ENCODE measurements at places on chromosomes 1 and 21. TPM values are rescaled to one million over a fixed set of nuclear protein-coding genes. Genes with fewer than 3 reads are reported as not detected.

Gene PLA2G2A
- polyA plus RNA-seq = 1.3 TPM

Gene ADAMTS1
- 6.1 TPM for polyA plus RNA-seq

Gene C2CD2
- polyA plus RNA-seq = 4.5 TPM

Gene OR2M7
- polyA plus RNA-seq = not detected

Gene KMO
- polyA plus RNA-seq = 0.05 TPM

Gene IFNLR1
- 6.2 TPM for polyA plus RNA-seq

Gene NBPF3
- 3.7 TPM for polyA plus RNA-seq

Gene HPDL
- 39.6 TPM for polyA plus RNA-seq

GRCh38 chr1:7922301-7922700, 18.3 kb downstream of the TNFRSF9 start:
- DNase-seq = no peak

GRCh38 chr1:190633488-190633887, 155.8 kb upstream of the BRINP3 start:
- DNase-seq = peak; percentile 63

DNA sequence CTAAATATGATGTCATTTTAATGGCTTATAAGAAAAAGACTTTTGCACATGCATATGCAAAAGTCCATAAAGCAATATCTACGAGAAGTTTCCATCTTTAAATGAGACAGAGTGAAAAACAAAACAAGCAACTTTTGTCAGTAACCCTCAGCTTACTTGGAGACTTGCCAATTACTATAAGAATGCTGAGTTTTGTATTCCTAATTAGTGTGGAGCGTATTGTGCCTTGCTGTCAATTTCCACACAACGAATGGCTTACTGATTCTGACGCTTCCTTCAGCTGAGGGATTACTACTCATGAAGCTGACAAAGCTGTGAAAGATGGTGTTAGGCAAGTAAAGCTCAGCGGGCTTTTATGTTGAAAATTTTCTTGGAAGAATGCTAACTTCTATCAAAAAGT, 440.4 kb upstream of the ADAMTS5 start:
- no peak for DNase-seq

GRCh38 chr1:77565321-77565720, 117.1 kb downstream of the ZZZ3 start:
- DNase-seq = no peak

DNA sequence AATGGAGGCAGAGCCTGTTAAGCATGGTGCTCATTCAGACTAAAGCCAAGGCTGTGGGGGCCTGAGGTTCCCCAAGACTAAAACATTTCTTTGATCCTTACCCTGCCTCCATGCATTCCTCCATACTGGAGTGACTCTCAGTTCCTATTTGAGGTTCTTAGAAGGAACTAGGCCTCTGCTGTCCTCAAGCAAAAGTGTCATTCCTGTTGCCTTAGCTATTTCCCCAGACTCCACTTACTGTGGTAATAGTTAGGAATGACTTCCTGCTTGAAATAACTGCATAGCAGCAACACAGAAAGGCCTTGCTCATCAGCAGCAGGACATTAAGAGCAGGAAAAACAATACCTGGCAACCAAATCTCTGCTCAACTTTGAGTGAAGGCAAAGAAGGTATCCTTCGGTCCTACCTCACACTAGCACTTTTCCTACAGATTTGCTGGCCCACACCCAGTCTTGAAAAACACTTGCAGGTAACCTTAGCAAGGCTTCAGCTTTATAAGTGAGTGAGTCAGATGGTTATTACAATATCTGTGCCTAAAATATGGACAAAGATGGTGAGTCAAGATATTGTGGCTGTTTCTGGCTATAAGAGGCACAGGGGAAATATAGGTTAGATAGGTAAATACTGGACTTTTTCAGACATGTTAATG, 14.8 kb downstream of the LRRC41 start:
- DNase-seq = peak; percentile 17

DNA sequence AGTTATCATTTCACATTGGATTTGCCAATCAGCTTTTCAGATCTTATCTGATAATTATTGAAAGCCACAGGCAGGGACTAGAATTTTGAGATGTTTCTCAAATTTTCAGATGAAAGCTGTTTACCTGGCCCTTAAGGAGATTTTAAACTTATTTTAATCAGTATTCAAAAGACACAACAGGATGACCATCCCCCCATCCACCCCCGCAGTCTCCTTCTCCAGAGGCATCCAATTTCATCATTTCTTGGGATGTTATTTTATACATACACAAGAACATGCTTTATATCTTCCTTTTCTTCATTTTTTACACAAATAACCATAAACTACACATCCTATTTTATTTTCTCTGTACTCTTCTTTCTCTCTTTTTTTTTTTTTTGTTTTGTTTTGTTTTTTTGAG, 470.9 kb downstream of the SMYD3 start:
- DNase-seq = no peak

DNA sequence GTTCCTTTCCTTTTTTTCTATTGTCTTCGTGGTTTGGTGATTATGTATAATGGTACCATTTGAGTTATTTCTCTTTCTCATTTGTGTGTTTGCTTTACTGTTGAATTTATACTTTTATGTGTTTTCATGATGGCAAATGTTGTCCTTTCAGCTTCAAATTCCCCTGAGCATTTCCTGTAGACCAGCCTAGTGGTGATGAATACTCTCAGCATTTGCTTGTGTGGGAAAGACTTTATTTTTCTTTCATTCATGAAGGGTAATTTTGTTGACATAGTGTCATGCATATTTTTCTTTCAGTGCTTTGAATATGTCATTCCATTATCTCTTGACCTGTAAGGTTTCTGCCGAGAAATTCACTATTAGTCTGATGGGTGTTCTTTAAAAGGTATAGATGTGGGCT, 166.6 kb upstream of the GORAB start:
- DNase-seq = no peak

- peak; percentile 38 for DNase-seq
These were observed 36.3 kb downstream of the DMAP1 start for GRCh38 chr1:44249543-44249942.

DNA sequence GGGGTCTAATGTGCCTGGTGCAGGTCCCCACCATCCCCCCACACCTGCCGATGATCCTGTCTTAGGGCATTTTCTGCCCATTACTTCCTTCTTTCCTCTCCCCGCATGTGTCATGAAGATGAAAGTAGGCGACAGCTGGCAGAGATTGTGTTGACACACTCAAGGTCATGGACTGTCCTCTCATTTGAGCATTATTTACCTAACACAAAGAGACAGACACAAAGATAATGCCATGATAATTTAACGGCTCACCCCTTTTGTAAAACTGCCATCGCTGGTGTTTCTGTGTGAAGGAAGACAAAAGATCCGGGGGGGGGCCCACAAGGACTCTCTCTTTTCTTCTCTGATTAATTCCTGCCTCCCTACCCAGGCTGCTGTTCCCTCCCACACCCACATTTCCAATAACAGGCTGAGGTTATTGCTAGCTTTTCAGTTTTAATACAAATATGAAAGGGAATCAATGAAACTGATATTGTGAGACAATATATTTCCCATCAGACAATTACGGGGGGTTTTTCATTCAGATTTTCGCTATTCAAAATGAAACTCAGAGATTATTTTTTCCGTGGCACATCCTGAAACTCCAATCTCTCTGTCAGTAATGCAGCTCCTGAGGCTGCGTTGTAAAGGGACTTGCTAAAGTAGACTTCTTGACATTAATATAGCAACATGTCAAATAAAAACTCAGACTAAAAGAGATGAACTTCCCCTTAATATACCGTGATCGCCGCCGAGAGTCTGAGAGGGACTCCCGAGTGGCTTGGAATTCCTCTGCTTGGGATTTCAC, 561.1 kb downstream of the NPHP4 start:
- DNase-seq = no peak

DNA sequence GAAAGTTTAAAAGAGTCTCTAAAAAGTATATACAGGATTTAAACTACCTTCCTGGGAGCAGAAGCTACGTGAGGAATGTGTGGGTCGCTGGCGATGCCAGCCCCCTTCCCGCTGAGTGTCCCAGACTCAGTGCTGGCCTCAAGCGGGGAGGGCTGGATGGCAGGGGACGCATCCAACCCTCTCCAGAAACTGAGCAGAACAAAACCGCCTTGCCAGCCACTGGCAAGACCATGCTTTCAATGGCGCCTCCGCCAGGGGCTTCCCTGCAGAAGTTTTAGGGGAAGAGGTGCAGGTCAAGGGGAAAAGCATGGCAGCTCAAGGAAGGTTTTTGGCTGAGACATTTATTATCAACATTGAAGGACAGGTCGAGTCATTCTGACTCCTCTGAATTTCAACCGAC, 26.1 kb downstream of the NADK start:
- DNase-seq = no peak

GRCh38 chr21:38921511-38922251, 116.0 kb downstream of the ETS2 start:
- no peak for DNase-seq

GRCh38 chr1:3315399-3316339, 138.8 kb upstream of the ARHGEF16 start:
- DNase-seq = no peak
